D721Med (cell line): ENCODE measurements at places on chromosomes 12 and 14.

- no peak for DNase-seq
Observed at GRCh38 chr12:23885394-23885793, 64.1 kb downstream of the SOX5 start.

DNA sequence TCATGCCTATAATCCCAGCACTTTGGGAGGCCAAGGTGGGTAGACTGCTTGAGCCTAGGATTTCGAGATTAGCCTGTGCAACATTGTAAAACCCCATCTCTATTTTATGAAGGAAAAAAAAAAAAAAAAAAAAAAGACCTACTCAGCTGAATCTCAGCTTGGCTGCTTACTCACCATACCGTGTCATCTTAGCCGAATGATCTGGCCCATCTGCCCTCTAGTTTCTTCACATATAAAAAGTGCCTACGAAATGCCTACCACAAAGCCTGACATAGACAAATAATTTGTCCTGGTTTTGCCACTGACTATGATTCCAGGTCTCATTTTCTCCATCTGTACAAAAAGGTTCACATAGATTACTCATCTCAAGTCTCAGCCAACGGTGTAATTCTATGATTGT lies 10.1 kb downstream of the DIABLO start:
- DNase-seq: no peak

GRCh38 chr12:20105943-20106342 lies 262.4 kb upstream of the PDE3A start:
- DNase-seq: no peak

DNA sequence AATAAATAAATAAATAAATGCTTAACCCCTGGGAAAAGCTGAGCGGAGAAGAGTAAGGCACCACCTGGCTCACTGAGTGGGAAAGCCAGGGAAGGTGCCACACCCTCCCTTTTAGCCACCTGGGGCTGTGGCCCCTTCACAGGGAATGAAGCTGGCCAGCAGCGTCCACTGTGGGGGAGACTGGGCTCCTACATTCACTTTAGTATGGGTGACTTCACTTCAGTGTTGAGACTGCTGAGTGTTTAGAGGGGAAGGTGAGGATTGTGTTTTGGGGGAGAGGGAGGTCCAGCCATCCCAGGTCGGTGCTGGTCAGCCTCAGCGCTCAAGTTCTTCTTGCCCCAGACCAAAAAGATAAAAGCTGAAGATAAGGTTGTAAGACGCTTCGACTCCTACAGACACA lies 1.6 kb downstream of the NAB2 start:
- DNase-seq: no peak

DNA sequence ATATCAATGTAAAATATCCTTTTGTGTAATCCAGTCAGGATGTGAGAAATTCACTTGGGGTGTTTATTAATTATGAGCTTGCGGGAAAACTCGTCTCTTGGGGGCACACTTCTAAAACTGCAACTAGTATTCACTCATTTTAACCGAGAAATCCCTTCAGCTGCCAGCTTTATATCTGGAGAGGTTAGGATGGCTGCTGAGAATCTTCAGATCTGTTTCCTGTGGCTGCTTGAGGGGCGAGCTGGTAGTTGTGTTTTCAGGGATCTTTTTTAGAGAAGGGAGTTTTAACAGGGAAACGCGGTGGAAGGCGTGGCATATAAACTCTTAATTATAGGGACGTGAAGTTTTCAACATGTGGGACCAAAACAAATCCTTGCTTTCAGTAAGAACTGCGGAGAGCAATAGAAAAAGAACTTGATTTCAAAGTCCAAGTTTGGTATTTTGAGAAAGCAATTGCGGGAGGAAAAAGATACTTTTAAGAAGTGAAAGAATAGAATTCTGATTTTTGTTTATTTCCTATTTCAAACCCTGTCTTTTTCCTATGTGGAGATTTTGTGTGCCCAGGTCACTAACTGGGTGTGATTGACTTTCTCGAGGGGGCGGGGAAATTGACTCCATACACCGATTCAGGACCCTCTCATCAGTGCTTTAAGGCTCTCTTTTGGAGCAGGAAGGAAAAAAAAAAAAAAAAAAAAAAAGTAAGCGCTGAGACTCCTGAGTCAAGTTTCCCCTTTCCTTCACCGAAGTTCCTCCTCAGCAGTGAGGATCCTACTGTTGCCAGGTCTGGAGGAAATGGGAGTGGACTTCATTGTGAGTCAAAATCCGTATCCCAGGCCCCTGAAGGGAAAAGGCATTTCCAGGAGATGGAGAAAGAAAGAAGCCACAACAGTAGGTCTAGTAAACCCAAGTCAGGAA lies 1.1 kb downstream of the PPFIBP1 start:
- no peak for DNase-seq

DNA sequence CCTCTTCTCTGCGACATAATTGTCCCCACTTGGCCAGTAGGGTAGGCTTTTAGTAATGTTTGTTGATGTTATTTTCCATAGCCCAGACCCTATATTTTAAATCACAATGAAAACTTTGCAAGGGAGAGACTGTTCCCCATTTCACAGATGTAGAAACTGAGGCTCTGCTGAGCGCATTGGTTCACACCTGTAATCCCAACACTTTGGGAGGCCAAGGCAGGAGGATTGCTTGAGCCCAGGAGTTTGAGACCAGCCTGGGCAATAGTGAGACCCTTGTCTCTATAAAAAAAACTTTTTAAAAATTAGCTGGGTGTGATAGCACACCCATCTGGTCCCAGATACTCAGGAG lies 114.8 kb downstream of the DIP2B start:
- DNase-seq: no peak
